WTC11 (cell line): ENCODE measurements at places on chromosomes 12 and 14.

DNA sequence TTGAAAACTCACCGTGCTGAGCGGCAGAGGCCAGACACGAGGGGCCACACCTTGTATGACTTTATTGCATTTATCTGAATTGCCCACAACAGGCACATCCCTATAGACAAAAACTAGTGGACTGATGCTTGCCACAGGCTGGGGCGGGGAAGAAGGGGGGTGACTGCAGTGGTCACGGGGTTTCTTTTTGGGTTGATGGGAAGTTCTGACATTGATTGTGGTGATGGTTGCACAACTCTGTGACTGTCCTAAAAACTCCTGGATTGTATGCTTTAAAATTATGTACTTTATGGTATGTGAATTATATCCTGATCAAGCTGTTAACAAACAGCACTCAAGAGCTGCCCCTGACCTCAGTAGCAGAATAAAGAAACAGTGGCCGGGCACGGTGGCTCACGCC lies 25.7 kb downstream of the DHX37 start:
- DNase-seq: no peak

- DNase-seq: no peak
Measured at GRCh38 chr12:24278832-24279231, 329.4 kb upstream of the SOX5 start.

- no peak for DNase-seq
Measured at GRCh38 chr14:102849526-102850379, 72.5 kb downstream of the TRAF3 start.

DNA sequence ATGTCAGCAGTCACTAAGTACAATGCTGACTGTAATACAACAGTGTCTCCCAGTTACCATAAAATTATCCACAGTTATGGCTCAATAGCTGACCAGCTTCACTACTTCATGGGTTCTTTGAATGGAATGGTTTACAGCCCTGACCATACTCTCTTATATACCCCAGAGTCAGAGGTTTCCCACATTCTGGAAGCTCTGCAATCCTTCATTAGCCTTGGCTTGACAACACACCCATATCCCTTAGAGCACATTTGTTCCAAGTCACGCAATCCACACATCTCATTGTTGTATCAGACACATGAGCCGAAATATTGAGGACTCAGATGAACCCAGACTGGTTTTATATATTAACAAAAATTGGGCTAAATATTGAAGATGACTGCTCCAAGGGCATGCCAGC lies 209.4 kb upstream of the PLXNC1 start:
- no peak for DNase-seq

- DNase-seq: no peak
Measured at GRCh38 chr12:46677749-46678148, 148.0 kb downstream of the SLC38A4 start.

DNA sequence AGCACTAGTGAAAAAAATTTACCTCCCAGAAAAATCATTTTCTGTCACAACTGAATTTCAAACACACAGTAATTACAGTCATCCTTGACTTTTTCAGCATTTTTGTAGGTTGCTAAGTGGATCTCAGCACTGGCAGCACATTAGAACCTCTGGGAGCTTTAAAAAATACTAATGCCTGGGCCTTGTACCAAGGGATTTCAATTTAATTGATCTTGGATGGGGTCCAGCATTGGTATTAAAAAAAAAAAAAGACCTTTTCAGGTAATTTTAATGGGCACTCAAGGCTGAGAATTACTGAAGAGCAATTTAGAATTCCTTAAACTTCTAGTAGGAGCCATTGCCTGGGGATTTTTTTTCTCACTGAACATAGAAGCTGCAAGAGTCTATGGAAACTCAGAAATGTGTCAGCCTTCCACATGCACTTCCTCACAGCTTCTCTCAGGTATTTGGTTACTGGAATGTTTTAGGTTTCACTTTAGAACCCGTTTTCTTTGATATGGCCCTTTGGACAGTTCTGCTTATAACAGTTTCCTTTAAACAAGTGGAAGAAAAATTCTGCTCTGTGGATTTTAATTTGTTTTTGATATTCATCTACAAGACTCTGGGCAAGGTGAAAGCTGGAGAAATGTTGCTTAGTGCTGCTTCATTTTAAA lies 88.5 kb upstream of the DACT1 start:
- DNase-seq: no peak

DNA sequence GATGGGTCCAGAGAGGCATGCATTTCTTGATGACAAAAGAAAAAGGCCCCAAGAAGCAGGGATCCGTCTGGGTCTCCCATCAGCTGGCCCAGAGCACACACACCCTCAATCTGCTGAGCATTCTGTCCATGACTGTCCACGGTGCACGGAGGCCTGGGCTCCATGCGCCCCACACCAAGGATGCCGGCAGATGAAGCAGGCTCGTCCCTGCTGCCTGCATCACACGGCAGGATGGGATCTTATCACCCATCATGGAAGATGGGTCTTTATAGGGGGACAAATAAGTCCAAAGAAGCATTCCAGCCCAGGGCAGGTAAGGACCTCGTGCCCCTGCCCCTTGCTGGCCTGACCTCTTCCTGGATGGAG lies 59.7 kb downstream of the PRIMA1 start:
- no peak for DNase-seq

DNA sequence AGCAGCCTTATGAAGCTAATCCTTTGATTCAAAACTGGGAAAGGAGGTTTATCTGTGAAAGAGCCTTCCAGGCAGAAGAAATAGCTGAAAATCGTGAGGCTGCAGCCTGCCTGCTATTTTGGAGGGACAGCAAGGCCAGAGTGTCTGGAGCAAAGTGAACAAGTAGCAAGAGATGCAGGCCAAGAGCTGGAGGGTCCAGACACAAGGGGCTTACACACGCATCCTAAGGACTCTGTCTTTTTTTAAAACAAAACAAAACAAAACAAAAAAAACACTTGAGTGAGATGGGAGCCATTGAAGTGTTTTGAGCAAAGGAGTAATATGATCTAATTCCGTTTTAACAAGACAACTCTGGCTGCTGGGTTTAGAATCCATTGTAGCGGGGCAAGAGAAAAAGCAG lies 76.4 kb upstream of the BCAT1 start:
- no peak for DNase-seq

DNA sequence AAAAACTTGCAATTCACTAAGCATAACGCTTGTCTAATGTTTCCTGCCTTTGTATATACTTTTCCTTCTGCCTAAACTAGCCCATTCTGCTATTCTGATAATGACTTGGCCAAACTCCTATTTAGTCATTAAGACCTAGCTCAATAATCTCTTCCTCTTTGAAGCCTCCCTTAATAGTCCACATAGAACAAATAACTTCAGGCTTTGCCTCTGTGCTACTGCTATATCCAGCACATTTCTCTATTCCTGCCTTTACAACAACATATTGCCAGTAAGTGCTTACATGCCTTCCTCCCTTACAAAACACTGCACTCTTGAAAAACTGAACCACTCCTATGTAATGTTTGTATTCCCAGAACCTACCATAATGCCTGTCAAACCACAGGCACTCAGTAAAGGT lies 13.8 kb downstream of the PRICKLE1 start:
- no peak for DNase-seq

GRCh38 chr14:76672123-76672522 lies 89.1 kb upstream of the VASH1 start:
- DNase-seq: no peak

GRCh38 chr14:73754911-73755360 lies 40.8 kb upstream of the PNMA1 start:
- DNase-seq: no peak

DNA sequence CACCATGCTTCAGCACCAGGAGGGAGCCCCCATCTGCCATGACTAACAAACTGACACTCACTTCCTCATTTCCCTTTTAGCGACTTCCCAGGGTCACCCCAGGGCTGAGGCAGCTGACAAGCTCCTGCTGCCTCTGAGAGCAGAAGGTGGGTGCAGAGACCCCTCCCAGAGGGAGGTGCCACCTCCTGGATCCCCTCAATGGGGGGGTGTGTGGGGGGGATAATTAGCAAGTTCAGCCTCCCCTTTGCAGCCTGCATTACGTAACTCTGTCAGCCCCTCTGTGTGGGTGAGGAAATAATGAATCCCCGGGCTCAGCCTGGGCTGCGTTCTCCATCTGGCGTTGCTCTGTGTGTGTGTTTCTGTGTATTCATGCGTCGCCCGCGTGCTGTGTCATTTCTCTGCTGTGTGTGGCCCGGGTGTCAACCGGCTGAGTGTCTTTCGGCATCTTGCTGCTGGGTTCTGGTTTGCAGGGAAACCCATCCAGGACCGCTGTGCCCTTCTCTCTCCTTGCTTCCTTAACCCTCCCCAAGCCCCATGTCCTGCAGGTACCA lies 28.0 kb downstream of the NOS1 start:
- no peak for DNase-seq
